ENCODE measurements at places on chromosomes 4 and X.

DNA sequence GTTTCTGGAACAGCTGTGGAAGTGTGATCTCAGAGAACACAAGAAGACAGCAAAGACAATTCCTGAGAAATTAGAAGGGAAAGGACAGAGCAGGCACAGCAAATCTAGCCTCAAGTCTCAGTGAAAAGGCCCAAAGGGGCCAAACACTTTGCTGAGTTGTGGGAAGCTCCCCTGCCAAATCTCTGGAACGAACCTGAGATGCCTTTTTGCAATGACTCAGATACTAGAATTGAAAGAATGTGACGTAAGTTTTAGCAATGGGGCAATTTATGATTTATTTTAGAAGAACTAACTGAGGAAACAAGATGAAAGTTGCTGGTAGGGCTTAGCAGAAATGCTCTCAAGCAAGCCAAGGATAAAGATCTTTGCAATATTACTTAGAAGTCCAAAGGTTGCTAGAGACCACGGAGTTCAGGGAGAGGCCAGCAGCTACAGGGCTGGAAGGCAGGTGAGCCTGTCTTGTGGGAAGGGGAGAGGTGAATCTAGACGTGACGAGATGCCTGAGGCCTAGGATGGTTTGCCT lies 92.8 kb downstream of the AMELX start:
- DNase-seq: no peak

GRCh38 chrX:100341142-100341510 lies 68.9 kb downstream of the PCDH19 start:
- no peak for DNase-seq

- no peak for DNase-seq
Observed at GRCh38 chr4:109091727-109092409, 210.6 kb downstream of the COL25A1 start.

DNA sequence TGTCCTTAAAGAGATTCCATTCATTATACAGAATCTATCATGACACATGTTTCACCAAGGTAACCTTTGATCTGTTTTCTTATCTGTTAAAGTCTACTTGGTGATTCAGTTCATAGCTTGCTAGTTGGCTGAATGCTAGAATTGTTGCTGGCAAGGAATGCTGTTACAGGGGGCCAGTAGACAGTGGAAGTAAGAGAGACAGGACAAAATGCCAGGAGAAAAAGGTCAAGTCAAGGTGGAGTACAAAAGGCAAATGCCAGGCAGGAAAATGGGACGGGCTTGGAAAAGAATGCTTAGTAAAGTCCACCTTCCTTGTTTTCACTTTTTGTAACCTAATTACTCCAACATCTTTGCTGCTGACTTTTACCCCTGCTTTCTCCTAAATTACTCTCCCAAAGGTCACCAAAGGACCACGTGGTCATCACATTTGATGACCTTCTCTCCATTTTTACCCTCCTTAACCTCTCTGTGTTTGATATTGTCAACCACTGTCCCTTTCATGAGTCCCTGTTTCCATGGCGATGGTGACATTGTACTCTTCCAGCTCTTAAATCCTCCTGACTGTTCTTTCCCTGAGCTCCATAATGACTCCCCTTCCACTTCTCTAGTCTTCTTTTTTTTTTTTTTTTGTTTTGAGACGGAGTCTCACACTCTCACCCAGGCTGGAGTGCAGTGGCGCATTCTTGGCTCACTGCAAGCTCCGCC lies 24.5 kb upstream of the TAPT1 start:
- DNase-seq: no peak

GRCh38 chr4:58113126-58113525 lies 1002.9 kb upstream of the IGFBP7 start:
- DNase-seq: no peak

- no peak for DNase-seq
Observed at GRCh38 chr4:119204916-119205315, 7.6 kb upstream of the USP53 start.

GRCh38 chr4:31007858-31008257 lies 287.7 kb downstream of the PCDH7 start:
- no peak for DNase-seq

- DNase-seq: no peak
Observed at GRCh38 chr4:162557516-162558106, 393.8 kb upstream of the FSTL5 start.

DNA sequence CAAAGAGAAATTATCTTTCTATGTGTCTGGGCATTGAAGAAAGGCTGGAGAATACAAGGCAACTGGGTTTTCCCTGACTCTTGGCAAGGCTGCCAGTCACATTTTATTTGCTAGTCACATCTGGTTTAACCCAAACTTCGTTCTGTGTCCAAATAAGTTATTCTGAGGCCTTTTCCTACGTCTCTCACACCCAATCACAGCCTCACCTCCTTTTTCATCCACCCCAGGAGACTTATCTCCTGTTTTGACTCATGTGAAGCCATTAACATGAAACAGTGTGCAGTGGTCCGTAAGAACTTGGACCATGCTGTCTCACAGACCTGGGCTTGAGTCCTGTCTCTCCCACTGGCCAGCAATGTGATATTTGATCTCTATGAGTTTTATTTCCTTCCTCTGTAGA lies 59.3 kb downstream of the CNGA2 start:
- no peak for DNase-seq

DNA sequence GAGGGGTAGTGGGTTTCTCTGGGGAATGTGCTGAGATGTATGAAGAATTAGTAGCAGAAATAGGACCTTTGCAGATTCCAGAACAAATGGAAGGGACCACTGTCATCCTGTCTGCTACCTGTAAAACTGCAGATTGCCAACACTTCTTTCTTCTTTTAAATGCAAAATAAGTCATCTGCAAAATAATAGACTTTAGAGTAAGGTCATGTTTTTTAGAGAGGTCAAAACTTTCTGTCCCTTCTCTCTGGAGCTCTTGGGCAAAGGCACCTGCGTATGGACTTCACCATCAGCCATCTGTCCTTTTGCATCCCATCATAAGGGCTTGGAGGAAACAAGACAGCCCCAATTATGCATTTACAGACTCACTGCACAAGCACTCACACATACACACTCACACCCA lies 121.1 kb upstream of the PPARGC1A start:
- DNase-seq: no peak

GRCh38 chr4:70297576-70297975 lies 37.2 kb upstream of the CABS1 start:
- DNase-seq: no peak

DNA sequence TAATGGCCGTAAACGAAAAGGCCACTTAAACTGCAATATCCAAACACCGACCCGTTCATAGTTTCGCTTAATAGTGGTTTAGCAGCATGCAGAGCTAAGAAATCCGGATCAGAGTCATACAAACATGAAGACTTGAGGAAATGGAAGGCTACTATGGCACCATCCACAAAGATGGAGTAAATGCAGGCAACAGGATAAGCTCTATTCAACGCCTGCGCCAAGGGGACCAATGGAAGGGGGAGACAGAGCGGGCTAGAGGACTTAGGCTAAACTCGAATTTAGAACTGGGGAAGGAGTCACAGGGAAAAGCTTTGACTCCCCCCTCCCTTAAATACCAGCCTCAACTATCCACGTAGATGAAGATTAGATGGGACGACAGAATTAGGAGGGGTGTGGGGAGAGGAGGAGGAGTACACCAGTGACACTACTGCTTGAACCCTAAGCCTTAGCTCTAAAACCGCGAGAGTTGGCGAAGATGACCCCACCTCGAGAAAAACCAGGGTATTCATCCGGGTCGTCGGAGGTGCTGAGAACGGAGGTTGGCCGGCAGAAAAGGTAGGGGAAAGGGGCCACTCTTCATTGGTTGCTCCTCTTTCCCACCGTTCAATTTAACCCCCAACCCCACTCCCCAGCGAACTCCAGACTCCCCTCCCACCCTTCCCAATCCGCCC lies 3.5 kb downstream of the HUWE1 start:
- DNase-seq: peak; percentile 25

DNA sequence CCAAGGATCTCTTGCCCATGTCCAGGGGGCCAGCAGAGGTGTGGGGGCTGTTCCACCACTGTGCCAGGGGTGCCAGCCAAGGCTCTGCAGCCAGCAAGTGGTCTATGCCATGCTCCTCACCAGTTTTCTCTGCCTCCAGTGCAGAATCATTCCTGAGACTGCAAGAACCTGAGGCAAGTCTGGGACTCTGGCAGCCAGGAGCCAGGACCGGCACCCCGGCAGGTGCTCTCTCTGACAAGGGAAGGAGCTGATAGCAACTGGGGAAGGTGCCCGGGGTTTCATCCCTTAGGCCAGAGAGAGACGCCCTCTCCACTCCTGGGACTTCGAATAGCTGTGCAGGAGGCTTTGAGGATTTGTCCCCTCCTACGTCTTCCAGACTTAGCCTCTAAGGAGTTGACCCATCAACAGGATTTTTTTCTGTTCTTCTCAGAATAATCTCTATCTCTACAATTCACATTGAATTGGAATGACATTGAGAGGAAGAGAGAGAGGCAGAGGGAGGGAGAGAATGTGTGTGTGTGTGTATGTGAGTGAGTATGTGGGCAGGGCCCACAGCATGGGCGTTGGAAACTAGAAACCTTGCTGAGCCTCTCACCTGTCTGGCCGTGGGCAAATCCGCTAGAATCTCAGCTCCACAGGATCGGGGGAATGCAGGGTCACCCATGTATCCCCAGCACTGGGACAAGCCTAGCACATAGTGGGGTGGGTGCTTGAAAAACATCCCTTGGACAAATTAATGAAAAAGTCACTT lies 74.5 kb upstream of the AFAP1 start:
- no peak for DNase-seq

GRCh38 chr4:107826421-107826980 lies 1.8 kb downstream of the SGMS2 start:
- DNase-seq: no peak

DNA sequence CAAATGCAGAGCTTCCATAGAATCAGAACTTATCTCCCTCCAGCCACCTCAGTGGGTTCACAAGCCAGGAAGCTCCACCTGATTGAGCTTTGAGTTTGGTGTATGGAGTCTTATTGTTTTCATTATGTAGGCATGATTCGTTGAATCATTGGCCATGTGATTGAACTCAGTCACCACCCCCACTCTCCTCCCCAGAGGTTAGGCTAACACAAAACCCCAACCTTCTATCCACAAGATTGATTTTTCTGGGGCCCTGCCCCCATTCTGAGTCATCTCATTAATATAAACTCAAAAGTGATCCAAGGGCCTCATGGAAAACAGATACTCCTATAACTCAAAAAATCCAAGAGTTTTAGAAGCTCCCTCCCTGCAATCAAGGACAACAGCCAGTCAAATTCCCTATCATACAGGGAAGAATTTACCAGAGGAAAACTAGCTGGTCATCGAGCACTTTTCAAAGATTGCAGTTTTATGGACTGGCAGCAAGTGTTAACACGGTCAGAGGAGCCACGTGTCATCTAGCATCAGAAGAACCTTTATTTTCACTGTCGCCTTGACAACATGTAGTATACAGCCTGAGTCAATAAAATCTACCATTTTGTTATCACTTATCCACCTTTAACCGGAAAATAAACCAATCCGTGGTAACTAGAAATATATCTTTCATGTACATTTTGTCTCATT lies 35.9 kb upstream of the GUCY1B1 start:
- no peak for DNase-seq

- DNase-seq: no peak
Observed at GRCh38 chr4:151627491-151627890, 133.3 kb downstream of the GATB start.

GRCh38 chr4:113869743-113870375 lies 108.3 kb upstream of the CAMK2D start:
- peak; percentile 58 for DNase-seq

GRCh38 chr4:120545391-120545790 lies 377.1 kb downstream of the PRDM5 start:
- no peak for DNase-seq

DNA sequence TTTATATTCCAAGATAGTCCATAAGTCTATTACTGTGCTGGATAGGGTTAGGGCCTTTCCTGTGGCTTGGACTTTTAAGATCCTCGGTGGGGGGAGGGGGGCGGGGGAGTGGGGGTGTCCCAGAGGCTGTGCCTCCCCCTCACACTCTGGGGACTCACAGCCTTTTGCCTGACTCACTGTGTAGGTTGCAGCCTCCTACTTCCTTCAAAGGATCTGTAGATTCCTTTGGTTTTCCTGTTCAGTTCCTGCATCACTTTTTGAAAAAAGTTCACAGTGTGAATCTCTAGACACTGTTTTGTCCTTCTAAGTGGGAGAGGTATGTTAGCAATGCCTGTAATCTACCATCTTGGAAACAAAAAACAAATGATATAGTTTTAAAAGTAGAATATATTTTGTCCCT lies 999.9 kb downstream of the GLUD2 start:
- no peak for DNase-seq

GRCh38 chr4:143352720-143353119 lies 16.0 kb downstream of the GAB1 start:
- no peak for DNase-seq

- no peak for DNase-seq
Observed at GRCh38 chr4:89539374-89539773, 231.8 kb upstream of the GPRIN3 start.
